Pulmonary artery endothelial cell (primary cell): ENCODE measurements at places on chromosomes 3 and 15. TPM values are rescaled to one million over a fixed set of nuclear protein-coding genes. Genes with fewer than 3 reads are reported as not detected.

The HRG gene
- total RNA-seq = not detected in 2 replicates

The HDAC11 gene
- total RNA-seq = 9.3 and 11.1 TPM in 2 replicates

The ADGRG7 gene
- not detected in 2 replicates for total RNA-seq

The CHRM5 gene
- total RNA-seq = not detected in 2 replicates

The TRPC1 gene
- 14.5 and 15.0 TPM in 2 replicates for total RNA-seq

The GOLGA6L4 gene
- total RNA-seq = 0.60 and 0.92 TPM in 2 replicates

The CTXN2 gene
- total RNA-seq = under 0.01 TPM in 1 of 2 replicates, not detected in the other

The FANCD2OS gene
- total RNA-seq = not detected in 2 replicates

The ARF4 gene
- 202 and 214 TPM in 2 replicates for total RNA-seq

The HESX1 gene
- 0.14 and 0.40 TPM in 2 replicates for total RNA-seq

The GNB4 gene
- total RNA-seq = 97.3 and 105 TPM in 2 replicates

The KLHL18 gene
- 31.9 and 47.0 TPM in 2 replicates for total RNA-seq

The CDHR4 gene
- total RNA-seq = not detected in 2 replicates

The SPTBN5 gene
- total RNA-seq = 3.6 and 12.0 TPM in 2 replicates

The TNNC1 gene
- total RNA-seq = 0.18 TPM in 1 of 2 replicates, not detected in the other

The KLHL40 gene
- not detected in 2 replicates for total RNA-seq

The DPPA2 gene
- total RNA-seq = not detected in 2 replicates

The ITIH3 gene
- total RNA-seq = not detected in 2 replicates

The ATG3 gene
- 72.2 and 113 TPM in 2 replicates for total RNA-seq

The NR2E3 gene
- total RNA-seq = 0.11 TPM in 1 of 2 replicates, not detected in the other

The SLC27A2 gene
- 0.11 TPM in 1 of 2 replicates, not detected in the other for total RNA-seq

The ANKRD63 gene
- 0.20 TPM in 1 of 2 replicates, not detected in the other for total RNA-seq

The GUCA1C gene
- not detected in 2 replicates for total RNA-seq

The JMJD7 gene
- 2.1 and 6.1 TPM in 2 replicates for total RNA-seq

The MYO5A gene
- 155 and 183 TPM in 2 replicates for total RNA-seq

The TRIM71 gene
- not detected in 2 replicates for total RNA-seq

The TP63 gene
- total RNA-seq = 0.11 TPM in 1 of 2 replicates, not detected in the other

The GAP43 gene
- not detected in 2 replicates for total RNA-seq

The GNAT1 gene
- under 0.01 TPM in 1 of 2 replicates, not detected in the other for total RNA-seq

The CADPS gene
- not detected in 2 replicates for total RNA-seq

The XRN1 gene
- 56.1 and 61.8 TPM in 2 replicates for total RNA-seq

The SNUPN gene
- 22.4 and 25.3 TPM in 2 replicates for total RNA-seq

The GOLGA6B gene
- total RNA-seq = not detected in 2 replicates

The CLRN1 gene
- total RNA-seq = not detected in 2 replicates

The LRRC2 gene
- 0.07 and 0.85 TPM in 2 replicates for total RNA-seq

The KBTBD13 gene
- not detected in 2 replicates for total RNA-seq

The DNAJA4 gene
- total RNA-seq = 4.7 and 16.4 TPM in 2 replicates

The CHDH gene
- total RNA-seq = 0.07 and 0.25 TPM in 2 replicates

The SH2D7 gene
- total RNA-seq = not detected in 2 replicates

The GABRB3 gene
- 0.07 and 0.59 TPM in 2 replicates for total RNA-seq

The SLC2A2 gene
- not detected in 2 replicates for total RNA-seq

The ERICH6 gene
- total RNA-seq = not detected in 2 replicates

The ZIC1 gene
- 2.1 and 6.9 TPM in 2 replicates for total RNA-seq

The C2CD4A gene
- 0.74 and 3.2 TPM in 2 replicates for total RNA-seq

The LRRC49 gene
- 5.6 and 6.1 TPM in 2 replicates for total RNA-seq

The FBXL2 gene
- 14.5 and 15.2 TPM in 2 replicates for total RNA-seq

The TXNRD3 gene
- 5.7 and 12.7 TPM in 2 replicates for total RNA-seq

The VGLL3 gene
- 0.13 and 5.0 TPM in 2 replicates for total RNA-seq

The TEX9 gene
- total RNA-seq = 1.2 and 1.6 TPM in 2 replicates

The SPINK8 gene
- total RNA-seq = not detected in 2 replicates

The PLSCR4 gene
- 89.9 and 102 TPM in 2 replicates for total RNA-seq

The SSUH2 gene
- total RNA-seq = not detected in 2 replicates
